ENCODE measurements at places on chromosomes 5 and 9.

- DNase-seq, result no peak
Observed at GRCh38 chr9:101626295-101626694, 31.5 kb upstream of the PPP3R2 start.

DNA sequence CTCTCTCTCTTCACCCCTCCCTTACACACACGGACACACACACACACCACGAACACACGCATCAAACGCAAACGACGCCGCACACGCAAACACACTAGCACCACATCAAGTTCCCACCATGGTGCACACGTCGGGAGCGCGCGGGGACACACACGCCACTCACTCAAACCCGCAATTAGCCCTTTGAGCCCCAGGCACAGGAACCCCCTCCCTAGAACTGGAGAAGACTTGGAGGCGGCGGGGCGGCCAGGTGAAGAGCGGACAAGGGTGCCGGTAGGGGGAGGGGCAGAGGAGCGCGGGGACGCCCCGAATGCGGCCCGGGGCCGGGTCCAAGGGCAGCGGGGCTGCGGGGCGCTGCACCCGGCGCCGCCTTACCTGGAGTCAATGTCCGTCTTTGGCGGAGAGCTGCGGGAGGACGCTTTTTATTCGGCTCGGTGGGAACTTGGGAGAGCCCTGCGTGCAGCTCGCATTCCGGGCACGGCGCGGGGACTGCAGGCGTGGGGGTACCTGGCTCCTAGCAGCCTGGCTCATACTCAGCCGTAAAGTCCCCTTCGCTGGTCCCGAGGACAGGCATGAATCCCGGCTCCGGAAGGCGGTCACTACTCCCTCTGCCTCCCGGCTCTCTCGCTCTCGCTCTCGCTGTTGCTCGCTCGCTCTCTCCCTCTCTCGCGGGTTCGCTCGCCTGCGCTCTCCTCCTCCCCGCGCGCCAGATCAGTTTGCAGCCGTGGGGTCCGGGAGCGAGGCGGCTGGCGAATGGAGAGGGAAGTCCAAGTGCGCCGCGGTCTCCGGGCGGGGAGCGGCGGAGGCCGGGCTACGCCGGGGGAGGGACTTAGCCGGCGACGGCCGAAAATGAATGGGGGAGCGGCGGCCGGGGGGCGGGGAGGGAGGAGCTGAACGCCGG is at the start of gene BRINP1:
Gene BRINP1 (minus strand): TSS at position 755 of the 901 bp plus-strand sequence. CDS start 56,080 bp downstream, outside the sequence.
- no peak for DNase-seq

DNA sequence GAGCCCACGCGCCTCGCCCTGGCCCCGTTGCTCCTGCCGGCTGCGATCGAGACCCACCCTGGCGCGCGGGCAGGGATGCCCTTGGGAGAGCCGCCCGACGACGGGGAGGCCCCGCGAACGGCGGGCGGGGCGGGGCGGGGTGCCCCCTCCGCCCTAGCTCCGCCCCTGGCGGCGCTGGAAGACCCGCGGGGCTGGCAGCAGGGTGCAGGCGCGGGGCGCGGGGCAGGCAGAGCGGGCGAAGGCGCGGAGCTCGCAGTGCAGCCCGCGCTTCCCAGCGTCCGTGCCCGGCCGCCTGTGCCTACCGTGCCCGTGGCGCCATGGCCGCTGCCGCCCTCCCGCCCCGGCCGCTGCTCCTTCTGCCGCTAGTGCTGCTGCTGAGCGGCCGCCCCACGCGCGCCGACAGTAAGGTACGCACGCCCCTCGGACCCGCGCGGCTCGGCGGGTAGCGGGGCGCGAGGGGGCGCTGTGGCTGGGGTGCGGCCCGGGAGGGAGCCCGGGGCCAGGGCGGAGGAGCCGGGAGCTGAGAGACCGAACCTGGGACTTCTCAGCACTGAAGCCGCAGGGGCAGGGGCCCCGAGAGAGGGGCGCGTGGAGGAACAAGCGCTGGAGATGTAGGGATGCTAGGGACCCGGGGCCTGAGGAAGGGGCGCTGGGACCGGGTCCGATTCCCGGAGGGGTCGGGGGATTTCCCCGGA is at the start of gene OLFML2A:
Gene OLFML2A (plus strand): TSS at position 180 of the 695 bp plus-strand sequence. CDS start 138 bp downstream, at position 318.
- DNase-seq, result no peak

DNA sequence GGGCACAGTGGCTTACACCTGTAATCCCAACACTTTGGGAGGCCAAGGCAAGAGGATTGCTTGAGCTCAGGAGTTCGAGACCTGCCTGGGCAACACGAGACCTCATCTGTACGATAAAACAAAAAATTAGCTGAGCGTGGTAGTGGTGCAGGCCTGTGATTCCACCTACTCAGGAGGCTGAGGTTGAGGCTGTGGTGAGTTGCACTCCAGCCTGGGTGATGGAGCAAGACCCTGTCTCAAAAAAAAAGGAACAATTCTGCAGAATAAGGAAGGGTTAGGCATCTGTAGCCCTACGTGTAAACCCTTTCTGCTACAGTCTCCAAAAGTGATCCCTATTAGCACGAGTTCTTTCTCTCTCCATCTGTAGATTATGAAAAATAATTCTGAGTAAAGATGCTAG is 19.9 kb downstream of the CDC26 start:
- DNase-seq, result no peak

- no peak for DNase-seq
Observed at GRCh38 chr9:136808075-136808805, 492 bp downstream of the RABL6 start.

GRCh38 chr5:179792612-179793467 is 946 bp upstream of the LTC4S start:
- DNase-seq, result no peak

DNA sequence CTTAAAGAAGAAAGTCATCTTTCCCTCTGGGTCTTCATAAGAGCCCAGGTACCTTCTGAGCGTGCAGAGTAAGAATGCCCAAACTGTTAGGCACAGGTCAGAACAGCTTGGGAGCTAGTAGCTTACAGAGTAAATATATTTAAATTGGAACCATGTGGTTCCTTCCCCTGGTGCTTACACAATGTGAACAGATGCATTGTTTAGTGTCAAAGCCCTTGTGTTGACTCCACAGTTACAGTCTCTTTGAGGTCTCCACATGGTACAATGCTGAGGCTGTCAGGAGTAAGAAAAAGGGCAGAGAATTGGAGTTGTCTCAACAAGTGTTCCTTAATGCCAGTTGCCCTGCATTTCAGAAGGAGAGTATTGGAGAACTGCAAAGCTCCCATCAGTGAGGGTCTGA is 188.5 kb downstream of the PAPPA start:
- DNase-seq, result no peak

DNA sequence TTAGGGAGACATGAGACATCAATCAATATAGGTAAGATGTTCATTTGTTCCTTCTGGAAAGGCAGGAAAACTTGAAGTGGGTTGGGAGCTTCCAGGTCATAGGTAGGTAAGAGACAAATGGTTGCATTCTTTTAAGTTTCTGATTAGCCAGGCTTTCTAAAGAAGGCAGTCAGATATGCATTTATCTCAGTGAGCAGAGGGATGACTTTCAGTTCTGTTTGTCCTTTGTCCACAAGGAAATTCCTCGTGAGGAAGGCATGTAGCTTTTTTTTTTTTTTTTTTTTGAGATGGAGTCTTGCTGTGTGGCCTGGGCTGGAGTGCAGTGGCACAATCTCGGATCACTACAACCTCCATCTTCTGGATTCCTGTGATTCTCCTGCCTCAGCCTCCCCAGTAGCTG is 155.3 kb upstream of the ABCA1 start:
- DNase-seq, result no peak

GRCh38 chr9:36337002-36337401 is 63.1 kb downstream of the RNF38 start:
- DNase-seq, result no peak

DNA sequence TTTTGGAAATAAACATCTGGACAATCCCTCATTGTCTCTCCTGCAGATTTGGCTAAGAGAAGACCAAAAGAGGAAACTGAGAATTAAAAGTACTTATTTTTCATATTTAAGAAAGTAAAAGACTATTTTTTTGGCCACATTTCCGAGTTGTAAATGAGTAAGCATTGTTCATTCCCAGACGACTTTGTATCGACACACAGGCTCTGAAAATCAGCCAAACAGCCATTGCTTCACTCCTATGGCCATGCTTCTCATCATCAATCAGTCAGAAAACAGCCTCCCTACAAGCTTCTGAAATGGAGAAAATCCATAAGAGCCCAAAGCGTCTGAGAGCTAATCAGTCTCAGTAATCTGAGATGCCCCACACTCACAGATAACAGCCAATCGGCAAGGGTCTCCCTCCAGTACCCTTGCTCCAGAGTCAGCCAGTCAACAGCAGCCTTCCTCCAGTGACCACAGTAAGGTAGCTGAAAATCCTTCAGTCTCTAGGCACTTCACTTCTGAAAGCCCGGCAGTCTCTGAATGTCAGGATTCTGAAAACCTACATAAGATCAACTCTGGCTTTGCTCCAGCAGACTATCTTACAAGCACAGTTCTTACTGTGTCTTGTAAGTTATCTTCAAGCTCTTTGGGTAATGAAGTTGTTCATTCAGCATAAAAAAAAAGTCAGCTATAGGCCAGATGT is 30.9 kb downstream of the CDO1 start:
- no peak for DNase-seq

DNA sequence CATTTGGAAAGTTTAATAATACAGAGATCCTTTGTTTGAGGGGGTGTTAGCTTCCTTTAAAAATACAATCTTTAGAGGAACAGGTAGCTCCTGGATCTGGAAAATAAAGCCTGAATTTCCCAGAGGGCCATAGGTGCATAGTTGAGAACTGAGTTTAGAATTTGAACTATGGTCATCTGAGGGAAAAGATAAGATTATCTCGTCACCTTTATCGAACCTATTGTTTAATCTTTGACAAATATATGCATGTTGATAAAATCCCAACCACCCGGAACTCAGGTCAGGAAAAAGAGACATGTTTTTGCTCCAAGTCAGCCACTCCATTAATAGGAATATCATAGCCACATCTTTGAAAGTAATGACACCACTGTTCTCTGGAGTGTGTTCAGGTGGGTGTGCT is 91.7 kb upstream of the FAM169A start:
- DNase-seq, result no peak

- no peak for DNase-seq
Observed at GRCh38 chr5:158660726-158661125, 439.0 kb downstream of the EBF1 start.
